HT1080 (cell line): ENCODE measurements at places on chromosomes 7 and 10.

DNA sequence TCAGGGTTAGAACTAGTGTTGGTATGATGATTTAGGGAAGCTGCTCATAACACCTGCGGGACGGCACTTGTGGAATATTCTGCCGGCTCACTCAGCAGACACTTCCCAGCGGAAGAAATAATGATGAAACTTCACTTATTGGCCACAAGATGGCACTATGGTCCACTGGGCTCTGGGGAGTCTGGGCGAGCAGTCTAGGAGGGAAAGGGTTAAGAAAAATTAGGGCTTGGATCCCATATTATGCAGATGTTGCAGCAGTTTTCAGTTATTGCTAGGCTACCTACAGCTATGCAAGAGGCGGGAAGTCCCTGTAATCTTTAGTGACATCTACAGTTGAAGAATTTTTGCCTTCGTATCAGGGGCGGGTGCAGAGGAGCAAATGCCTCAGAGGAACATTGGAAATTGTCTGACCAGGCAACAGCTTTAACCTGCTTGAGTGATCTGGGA, 238.7 kb upstream of the PRSS58 start:
- peak; percentile 33 for DNase-seq

- no peak for DNase-seq
These were observed 115.0 kb downstream of the TAF3 start for GRCh38 chr10:7933262-7933661.

GRCh38 chr7:87982116-87982515, 48.1 kb downstream of the ADAM22 start:
- no peak for DNase-seq

- DNase-seq: no peak
These were observed 516.0 kb downstream of the REEP3 start for GRCh38 chr10:64037071-64037661.

- DNase-seq: no peak
These were observed 7.7 kb upstream of the HTR5A start for GRCh38 chr7:155062411-155062810.

GRCh38 chr10:100968062-100968736, 1.1 kb upstream of the SEMA4G start:
- DNase-seq: no peak

DNA sequence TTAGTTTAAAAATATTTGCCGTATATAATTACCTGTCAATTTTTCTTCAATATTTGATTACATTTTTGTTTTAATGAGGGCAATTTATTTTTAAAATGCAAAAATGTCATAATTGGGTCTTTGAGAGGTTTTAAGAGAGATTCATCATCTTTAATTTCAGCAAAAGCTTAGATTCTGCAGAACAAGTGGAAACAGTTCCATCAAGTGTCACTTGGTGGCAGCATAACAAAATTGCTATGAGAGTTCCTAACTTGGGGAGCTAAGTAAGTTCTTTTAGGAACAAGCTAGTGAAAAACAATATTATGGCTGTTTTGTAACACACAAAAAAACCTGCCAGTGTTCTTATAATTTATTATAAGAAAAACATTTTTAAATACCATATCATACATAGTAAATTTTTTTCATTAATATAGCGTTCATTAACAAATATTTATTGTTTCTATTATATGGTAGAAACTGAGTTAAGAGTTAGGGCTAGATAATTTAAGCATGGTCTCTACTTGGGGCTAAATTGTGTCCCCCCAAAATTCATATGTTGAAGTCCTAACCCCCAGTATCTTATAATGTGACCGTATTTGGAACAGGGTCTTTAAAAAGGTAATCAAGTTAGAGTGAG, 155.2 kb downstream of the MAGI2 start:
- peak; percentile 25 for DNase-seq

DNA sequence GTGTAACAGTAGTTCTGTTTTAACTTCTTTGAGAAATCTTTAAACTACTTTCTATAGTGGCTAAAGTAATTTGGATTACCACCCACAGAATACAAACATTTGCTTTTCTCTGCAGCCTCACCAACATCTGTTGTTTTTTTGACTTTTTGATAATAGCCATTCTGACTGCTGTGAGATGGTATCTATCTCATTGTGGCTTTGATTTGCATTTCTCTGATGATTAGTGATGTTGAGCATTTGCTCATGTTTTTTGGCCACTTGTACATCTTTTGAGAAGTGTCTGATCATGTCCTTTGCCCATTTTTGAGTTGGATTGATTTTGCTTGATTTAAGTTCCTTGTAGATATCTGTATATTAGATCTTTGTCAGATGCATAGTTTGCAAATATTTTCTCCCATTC, 66.7 kb downstream of the RNF133 start:
- DNase-seq: no peak

DNA sequence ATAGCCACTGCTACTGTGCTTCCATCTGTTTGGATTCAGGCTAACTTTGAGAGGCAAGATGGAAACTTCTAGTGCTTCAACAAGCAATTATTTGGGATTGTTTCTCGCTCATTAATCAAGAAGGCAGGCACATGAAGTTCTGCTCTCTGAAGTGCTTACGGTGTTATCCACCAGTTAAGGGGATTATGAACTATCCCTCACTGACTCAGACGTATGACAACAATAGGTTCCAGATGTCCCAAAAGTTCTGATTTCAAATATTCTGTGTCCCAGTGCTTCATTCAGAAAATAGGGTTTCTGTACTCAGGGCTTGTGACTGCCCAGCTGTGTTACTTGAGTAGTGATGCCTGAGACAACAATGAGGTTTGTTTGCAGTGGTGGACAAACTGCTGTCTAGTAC, 81.0 kb downstream of the HACD1 start:
- no peak for DNase-seq

- DNase-seq: peak; percentile 22
These were observed 192.1 kb downstream of the CELF2 start for GRCh38 chr10:11209830-11210181.

DNA sequence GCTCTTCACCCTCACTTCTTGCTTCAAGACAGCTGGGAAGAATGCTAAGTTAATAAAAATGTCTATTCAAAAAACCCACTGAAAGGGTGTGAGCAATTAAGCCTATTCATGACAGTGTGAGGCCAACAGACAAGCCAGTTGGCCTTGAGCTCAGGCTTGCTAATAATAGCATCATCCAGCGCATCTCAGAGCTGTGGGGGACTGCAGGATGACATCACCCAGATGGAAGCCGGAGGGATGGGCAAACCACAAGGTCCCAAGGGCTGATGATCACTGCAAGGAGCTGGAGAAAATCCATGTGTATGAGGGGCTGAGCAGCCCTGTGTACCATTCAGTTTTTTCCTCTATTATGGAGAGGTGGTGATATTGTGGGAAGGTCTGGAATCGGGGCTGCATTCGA, 770.4 kb downstream of the TNS3 start:
- DNase-seq: peak; percentile 90

- DNase-seq: no peak
These were observed 14.2 kb upstream of the TMEM254 start for GRCh38 chr10:80064120-80064886.

- DNase-seq: no peak
These were observed 3.4 kb upstream of the OPN1SW start for GRCh38 chr7:128778946-128779345.

DNA sequence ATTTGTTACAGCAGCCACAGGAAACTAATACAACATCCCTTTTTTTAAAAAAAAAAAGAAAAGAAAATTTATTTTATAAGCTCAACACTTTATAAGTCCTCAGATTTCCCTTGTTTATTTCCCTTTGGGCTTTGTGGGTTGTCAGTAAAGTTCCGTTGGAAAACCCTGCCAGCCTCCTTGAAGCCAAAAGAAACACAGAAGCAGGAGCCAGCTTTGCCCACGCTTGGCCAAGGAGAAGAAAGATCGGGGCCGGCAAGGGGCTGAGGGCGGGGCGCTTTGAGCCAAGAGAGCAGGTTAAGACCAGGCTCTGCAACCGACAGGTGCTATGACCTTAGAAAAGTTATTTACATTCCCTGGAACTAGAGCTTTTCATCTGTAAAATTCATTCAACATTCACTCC, 72.7 kb downstream of the RGS10 start:
- no peak for DNase-seq

DNA sequence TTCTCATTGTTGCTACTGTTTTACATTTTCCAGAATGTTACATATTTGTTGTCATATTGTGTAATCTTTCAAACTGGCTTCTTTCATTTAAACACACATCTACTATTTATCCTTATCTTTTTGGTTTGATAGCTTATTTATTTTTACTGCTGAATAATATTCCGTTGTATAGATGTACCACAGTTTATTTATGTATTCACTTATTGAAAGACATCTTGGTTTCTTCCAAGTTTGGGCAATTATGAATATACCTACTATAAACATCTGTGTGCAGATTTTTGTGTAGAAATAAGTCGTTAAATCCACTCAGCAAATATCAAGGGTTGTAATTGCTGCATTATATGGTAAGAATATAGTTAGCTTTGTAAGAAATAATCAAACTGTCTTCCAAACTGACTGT, 669.2 kb downstream of the TNS3 start:
- DNase-seq: no peak

DNA sequence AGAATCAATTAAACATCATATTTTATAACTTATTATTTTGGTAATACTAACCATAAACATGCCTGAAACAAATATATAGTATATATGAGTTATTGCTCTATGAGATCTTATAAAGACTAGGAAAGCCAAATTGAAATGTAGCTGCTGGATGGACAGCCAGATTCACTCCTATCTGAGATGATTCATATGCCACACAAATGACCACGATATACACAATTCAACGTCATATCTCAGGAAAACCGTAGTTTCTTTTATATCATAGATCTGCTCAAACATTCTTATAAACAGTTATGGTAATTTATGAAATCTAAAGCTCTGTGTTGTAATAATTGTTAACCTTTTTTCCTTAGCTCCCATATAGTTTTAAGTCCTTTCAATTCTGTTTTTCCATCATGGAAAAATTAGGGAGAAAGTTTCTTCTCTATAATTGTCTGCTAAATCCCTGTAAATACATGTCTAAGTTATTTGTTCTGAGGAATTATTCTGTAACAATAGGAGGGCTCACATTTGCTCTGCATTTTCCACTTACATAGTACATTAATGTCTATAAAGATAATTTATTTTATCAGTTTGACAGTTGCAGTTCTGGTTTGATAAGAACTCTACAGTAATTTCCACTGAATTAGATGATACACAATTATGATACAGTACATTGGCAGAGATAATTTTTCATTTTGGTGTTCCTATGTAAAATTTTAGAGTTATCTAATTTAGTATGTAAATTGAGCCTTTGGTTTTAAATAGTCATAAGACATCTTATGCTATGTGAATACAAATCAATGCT, 42.7 kb downstream of the GNAT3 start:
- DNase-seq: no peak

- peak; percentile 18 for DNase-seq
These were observed 210.2 kb upstream of the CTBP2 start for GRCh38 chr10:125370578-125370977.

GRCh38 chr7:40551685-40552576, 417.1 kb downstream of the SUGCT start:
- peak; percentile 89 for DNase-seq

DNA sequence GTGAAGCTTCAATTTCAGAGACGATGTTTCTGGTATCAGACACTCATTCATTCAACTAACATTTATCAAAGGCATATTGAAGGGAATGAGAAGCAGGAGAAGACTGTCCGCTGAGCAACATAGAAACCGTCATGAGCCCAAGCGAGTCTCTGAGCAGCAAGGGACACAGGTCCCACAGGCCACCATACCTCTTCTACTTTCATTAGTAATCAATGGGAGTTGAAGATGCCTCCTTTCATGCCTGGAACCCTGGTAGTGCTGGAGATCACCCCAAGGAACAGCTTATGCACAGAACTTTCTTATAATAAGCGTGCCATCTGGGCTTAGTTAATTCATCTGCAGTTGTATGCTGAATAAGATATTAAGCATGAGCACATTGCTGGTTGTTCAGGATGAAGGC, 1.2 kb downstream of the PAX4 start:
- DNase-seq: no peak

DNA sequence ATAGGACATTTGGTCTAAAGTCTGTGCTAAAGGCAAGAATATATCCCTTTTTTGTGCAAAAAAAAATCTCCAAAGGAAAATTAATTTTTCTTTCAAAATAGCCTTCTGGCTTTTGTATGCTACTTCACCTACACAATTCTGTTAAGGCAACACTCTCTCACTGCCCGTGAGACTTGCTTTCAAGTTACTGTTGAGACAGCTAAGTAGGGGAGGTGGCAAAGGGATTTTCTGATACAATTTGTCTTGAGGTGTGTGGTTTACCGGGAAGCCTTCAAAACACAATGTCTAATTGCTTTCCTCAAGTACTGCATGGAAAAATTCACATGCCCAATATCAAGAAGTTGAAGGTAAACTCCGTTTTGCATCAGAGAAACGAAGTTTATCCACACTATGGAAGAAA, 50.8 kb upstream of the RSU1 start:
- DNase-seq: no peak

DNA sequence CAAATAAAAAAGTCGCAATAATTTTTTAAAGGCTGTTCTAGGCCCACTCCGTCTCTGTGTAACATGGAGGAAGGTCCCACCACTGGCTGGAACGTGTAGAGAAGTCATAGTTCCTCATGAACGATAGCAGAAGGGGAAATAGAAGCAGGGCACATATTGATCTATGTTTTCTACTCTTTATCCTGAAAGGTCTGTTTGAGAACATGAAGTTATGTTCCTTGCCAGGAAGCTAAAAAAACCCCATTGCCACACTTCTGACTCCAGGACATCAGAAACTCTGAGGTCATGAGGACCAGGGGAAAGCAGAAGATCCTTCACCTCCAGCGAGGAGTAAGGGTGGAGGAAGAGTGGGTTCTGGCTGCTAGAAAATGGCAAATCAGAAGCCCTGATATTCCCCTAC, 10.8 kb downstream of the ANKRD22 start:
- DNase-seq: no peak

DNA sequence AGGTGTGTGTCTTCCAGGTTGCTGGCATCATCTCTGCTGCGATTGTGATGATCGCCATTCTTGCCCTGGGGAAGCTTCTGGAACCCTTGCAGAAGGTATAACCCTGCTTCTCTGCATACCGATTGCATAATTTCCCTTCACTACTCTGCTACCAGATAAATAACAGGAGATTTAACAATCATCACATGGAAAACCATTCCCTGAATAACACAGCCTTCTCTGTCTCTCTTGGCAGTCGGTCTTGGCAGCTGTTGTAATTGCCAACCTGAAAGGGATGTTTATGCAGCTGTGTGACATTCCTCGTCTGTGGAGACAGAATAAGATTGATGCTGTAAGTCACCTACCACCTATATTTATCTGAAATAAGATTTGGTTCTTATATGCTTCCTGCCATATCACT, 33.8 kb downstream of the SLC26A4 start:
- DNase-seq: no peak

DNA sequence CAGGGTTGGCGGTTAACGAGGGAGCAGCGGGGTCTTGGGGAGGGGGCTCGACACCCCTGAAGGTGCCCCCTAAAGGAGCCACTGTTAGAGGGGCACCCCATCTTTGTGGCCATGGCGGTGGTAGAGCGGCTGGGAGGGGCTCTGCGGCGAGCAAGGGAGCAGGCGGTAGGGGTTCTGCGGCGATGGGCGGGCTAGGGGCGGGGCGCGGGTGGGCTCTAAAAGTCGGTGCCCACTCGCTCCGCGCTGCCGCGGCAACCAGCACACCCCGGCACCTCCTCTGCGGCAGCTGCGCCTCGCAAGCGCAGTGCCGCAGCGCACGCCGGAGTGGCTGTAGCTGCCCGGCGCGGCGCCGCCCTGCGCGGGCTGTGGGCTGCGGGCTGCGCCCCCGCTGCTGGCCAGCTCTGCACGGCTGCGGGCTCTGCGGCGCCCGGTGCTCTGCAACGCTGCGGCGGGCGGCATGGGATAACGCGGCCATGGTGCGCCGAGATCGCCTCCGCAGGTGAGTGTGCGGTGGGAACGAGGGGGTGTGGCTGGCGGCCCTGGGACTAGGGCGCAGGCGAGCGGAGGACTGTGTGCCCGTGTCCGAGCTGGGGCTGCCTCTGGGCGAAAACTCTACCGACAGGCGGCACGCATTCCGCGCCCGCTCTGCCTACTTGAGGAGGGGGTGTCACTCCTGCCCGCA, at the start of gene MEST:
TSS of gene MEST (plus strand) at position 245 of the 682 bp plus-strand sequence. CDS start at position 474, 229 bp downstream.
- no peak for DNase-seq
